ENCODE measurements at places on chromosomes 7 and 10. TPM values are rescaled to one million over a fixed set of nuclear protein-coding genes. Genes with fewer than 3 reads are reported as not detected.
A peak's percentile ranks its signal among the peaks of the same experiment; 100 is the strongest.

MEIG1 gene
- not detected for total RNA-seq

CALHM1 gene
- total RNA-seq, result not detected

PRXL2A gene
- 93.3 TPM for total RNA-seq

INSYN2A gene
- not detected for total RNA-seq

AKR1C8 gene
- total RNA-seq, result not detected

DNA sequence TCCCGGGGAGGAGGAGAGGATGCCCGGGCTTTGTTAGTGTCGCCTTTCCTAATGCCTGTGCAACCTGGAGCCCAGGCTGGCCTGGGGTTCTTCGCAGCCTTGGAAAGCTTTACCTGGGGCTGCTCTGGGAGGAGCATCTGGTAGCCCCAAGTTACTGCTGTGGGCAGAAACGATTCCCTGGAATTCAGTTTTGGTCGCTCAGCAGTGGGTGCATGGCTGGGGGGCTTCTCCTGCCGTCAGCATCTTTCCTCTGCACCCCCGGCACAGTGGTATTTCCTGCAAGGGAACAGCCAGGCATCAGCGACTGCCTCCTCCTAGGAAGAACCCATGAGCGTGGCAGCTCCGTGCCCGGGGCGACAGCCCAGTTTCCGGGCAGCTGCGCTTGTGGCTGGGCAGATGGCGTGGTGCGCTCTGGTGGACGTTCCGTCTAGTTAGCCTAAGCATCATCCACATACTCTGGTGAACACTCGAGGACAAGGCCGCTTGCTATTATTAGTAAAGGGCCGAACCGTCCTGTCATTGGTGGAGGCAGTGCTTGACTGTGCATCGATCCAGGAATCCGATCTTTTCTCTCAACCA lies 107.0 kb upstream of the BTBD16 start:
- H3K4me3 ChIP-seq, result no peak overlapping the region
- H3K36me3 ChIP-seq, result no peaks in the 10 kb centered on the region
- H3K27me3 ChIP-seq, result no peaks in the 10 kb centered on the region
- H3K4me1 ChIP-seq, result peaks cover 26% of the 10 kb centered on the region

DNA sequence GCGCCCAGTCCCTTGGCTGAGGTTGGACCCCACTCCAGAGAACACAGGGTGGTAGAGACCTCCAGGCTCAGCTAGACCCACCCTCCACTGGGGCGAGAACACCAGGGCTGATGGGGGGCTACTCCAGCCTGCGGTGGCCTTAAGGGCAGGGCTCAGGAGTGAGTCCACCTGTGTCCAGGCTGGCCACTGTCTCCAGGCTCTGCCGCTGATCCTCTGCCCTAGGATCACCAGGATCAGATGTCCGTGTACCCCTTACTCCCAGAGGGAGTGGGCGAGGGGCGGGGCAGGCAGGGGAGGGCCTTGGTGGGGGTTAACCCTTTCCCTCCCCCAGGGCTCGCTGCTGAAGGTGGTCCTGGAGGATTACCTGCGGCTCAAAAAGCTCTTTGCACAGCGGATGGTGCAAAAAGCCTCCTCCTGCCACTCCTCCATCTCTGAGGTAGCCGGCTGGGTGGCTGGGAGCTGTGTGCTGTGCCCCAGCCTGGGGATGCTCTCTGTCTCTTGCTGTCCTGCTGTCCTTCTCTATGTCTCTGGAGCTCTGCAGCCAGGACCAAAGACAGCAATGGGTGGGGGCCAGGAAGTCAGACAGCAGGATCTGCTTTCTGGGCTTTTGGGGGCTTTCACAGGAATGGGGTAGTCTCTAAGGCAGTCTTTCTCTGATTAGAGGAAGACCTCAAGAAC lies 38.0 kb downstream of the PSAP start:
- peaks cover 14% of the 10 kb centered on the region for H3K4me1 ChIP-seq
- no peaks in the 10 kb centered on the region for H3K27me3 ChIP-seq
- no peak overlapping the region for H3K4me3 ChIP-seq
- peak overlapping the region; percentile 13 for H3K27ac ChIP-seq
- H3K36me3 ChIP-seq, result peaks cover 28% of the 10 kb centered on the region

DNA sequence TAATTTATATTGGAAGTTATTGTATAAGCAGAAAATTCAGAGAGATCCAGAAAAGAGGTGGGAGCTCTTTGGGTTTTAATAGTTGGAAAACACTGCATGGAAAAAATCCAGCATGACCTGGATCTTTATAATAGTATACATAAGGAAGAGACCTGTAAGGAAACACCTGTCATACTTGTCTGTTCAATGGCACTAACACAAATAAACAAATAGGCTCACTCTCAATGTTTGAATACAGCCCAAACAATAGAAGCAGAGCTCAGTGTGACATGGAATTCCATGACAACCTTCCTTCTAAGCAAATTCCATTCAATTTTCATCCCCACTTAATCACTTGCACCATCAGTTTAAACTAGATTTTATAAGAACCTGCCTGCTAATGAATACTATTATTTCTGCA lies 31.7 kb downstream of the CISD1 start:
- DNase-seq, result no peak
- no peaks in the 10 kb centered on the region for H3K36me3 ChIP-seq
- no peaks in the 10 kb centered on the region for H3K27me3 ChIP-seq
- no peak overlapping the region for H3K27ac ChIP-seq

DNA sequence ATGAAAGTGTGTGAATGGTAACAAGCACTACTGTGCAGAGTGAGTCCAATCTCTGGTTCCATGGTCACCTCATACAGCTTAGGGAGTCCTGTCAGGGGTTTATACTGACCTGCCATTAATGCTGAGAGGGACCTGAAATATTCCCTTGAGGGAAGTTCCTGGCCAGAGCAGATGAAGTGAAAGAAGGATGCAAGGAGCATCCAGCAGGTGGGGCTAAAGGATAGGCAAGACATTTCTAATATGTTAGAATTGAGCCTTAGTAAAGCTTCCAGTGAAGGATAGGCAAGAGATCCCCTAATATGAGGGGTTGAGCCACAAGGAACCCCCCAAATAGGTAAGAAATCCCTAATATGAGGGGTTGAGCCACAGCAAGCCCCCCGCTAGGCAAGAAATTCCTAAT lies 25.5 kb upstream of the FAM221A start:
- H3K4me3 ChIP-seq, result no peak overlapping the region
- H3K27me3 ChIP-seq, result no peaks in the 10 kb centered on the region
- no peaks in the 10 kb centered on the region for H3K36me3 ChIP-seq
- no peak for DNase-seq
- H3K4me1 ChIP-seq, result no peaks in the 10 kb centered on the region

DNA sequence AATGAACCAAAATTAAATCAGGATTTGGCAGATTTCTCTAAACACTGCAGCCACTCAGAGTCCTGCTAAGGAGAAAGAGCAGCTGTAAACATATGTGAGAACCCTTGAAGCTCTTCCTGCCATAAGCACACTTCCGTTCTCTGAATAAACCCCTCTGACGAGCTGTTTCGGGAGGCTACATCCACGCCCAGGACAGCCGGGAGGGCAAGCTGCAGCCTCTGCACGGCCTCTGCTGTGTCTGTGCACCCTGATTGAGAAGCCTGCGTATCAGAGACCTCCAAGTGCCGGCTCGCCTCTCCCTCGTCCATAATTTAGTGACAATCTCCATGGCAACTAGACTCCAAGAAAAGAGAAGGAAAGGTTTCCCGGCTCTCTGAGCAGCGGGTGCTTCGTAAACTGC lies 114.4 kb downstream of the PTPRN2 start:
- H3K4me1 ChIP-seq, result no peaks in the 10 kb centered on the region
- H3K36me3 ChIP-seq, result no peaks in the 10 kb centered on the region
- no peaks in the 10 kb centered on the region for H3K27me3 ChIP-seq
- DNase-seq, result no peak
- H3K4me3 ChIP-seq, result no peak overlapping the region
- H3K27ac ChIP-seq, result no peak overlapping the region

- peak overlapping the region; percentile 98 for H3K27ac ChIP-seq
- no peaks in the 10 kb centered on the region for H3K27me3 ChIP-seq
- DNase-seq, result no peak
- H3K36me3 ChIP-seq, result no peaks in the 10 kb centered on the region
- peaks cover 69% of the 10 kb centered on the region for H3K4me1 ChIP-seq
Observed at GRCh38 chr10:80410578-80411145, 2.3 kb downstream of the PRXL2A start.

DNA sequence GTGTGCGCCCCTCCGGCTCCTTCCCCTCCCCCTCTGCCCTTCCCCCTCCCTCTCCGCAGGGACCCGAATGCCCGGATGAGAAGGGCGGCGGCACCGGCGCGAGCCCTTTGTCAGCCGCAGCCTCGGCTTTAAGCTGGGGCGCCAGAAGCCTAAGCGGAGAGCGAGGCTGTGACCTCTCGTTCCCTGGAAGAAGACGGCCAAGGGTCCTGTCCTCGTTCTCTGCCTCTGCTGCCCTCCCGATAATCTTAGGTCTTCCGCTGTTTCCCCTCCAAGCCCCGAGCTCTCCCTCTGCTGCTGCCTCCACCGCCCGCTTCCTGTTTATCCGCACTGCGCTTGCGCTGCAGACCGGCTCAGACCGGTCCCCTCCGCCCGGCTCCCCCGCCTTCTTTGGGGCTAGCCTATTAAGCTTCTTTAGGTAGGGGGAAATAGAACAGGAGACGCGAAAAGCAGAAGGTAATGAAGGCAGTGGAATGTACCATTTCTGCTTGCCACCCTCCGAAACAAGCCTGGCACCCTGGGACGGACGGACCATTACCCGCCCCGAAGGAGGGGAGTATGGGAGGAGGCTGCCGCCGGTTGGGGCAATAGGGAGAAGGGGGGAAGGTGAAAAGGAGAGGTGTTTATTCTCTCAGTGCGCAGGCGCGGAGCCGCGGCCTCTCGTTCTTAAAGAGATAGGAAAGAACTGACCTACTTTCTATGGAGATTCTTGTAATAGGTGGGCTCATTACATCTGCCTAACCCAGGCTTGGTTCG lies at the start of gene OGA:
Gene OGA (minus strand): TSS at position 326 of the 753 bp plus-strand sequence. CDS start 422 bp downstream, outside the sequence.
- peaks cover 25% of the 10 kb centered on the region for H3K4me1 ChIP-seq
- H3K36me3 ChIP-seq, result no peaks in the 10 kb centered on the region
- no peaks in the 10 kb centered on the region for H3K27me3 ChIP-seq
- peak within 1 kb of the TSS; percentile 84 for H3K4me3 ChIP-seq
- peak; percentile 98 for DNase-seq

- no peak overlapping the region for H3K27ac ChIP-seq
- H3K4me1 ChIP-seq, result peaks cover 13% of the 10 kb centered on the region
- no peak overlapping the region for H3K4me3 ChIP-seq
- no peak for DNase-seq
- no peaks in the 10 kb centered on the region for H3K36me3 ChIP-seq
- no peaks in the 10 kb centered on the region for H3K27me3 ChIP-seq
Observed at GRCh38 chr7:131425992-131426391, 98.3 kb downstream of the MKLN1 start.

DNA sequence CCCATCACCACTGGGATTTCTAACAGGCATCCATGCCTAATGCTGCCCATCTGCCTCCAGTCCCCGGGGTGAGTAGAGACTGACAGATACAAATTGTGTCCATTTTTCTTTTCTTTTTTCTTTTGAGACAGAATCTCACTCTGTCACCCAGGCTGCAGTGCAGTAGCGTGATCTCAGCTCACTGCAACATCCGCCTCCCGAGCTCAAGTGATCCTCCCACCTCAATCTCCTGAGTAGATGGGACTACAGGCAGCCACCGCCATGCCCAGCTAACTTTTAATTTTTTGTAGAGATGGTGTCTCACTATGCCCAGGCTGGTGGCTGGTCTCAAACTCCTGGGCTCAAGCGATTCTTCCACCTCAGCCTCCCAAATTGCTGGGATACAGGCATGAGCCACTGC lies 7.6 kb upstream of the CPN1 start:
- no peaks in the 10 kb centered on the region for H3K27me3 ChIP-seq
- no peak for DNase-seq
- no peak overlapping the region for H3K4me3 ChIP-seq
- H3K36me3 ChIP-seq, result no peaks in the 10 kb centered on the region

- no peak overlapping the region for H3K4me3 ChIP-seq
- peak overlapping the region; percentile 33 for H3K27ac ChIP-seq
- peaks cover 15% of the 10 kb centered on the region for H3K4me1 ChIP-seq
- no peaks in the 10 kb centered on the region for H3K27me3 ChIP-seq
- DNase-seq, result peak; percentile 62
- no peaks in the 10 kb centered on the region for H3K36me3 ChIP-seq
Observed at GRCh38 chr10:480928-481552, 208.4 kb downstream of the DIP2C start.

GRCh38 chr10:132591166-132591971 lies 53.8 kb downstream of the INPP5A start:
- peaks cover 6% of the 10 kb centered on the region for H3K4me1 ChIP-seq
- DNase-seq, result peak; percentile 47
- no peaks in the 10 kb centered on the region for H3K27me3 ChIP-seq

DNA sequence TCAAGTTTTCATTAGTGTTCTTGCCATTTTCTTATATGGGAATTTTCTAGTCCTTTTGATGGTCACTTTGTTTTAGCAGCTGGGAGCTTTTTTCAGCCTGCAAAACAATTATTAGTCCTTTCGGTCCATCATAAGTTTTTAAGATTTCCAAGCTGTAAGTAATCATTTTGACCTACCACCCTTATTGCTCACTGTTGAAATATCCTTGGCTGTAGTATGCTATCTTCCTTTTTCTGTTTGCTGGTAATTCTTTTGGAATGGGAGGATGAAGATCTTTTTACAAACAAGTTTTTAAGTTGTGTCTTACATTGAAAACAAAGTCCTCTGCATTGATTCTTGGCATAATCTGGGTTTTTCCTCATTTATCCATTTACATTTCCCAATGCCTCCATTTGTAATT lies 24.0 kb downstream of the BZW2 start:
- peak overlapping the region; percentile 83 for H3K27ac ChIP-seq
- DNase-seq, result no peak
- H3K36me3 ChIP-seq, result peaks cover 8% of the 10 kb centered on the region
- H3K27me3 ChIP-seq, result no peaks in the 10 kb centered on the region
- H3K4me3 ChIP-seq, result no peak overlapping the region

DNA sequence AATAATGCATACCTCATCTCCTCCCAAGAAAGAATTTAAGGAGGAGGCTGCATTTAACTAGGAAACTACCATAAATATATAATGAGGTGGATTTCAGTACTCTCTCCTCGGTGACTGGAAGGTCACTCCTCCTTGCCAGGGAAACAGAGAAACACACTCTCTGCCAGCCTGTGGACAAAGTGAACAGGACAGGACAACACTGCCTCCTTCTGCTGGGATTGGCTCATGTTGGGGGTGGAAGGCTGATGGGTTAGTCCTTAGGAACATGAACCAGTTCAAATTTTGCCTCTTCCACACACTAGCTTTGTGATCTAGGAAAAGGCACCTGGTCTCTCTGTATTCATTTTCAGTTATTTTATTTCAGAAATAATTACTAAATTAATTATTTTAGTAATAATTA lies 50.6 kb upstream of the STEAP4 start:
- H3K27ac ChIP-seq, result no peak overlapping the region
- H3K4me1 ChIP-seq, result no peaks in the 10 kb centered on the region
- no peaks in the 10 kb centered on the region for H3K36me3 ChIP-seq

GRCh38 chr10:44323838-44324237 lies 61.1 kb downstream of the CXCL12 start:
- H3K36me3 ChIP-seq, result no peaks in the 10 kb centered on the region
- H3K4me1 ChIP-seq, result no peaks in the 10 kb centered on the region
- H3K27ac ChIP-seq, result no peak overlapping the region
- no peak overlapping the region for H3K4me3 ChIP-seq
- DNase-seq, result no peak
- H3K27me3 ChIP-seq, result no peaks in the 10 kb centered on the region

DNA sequence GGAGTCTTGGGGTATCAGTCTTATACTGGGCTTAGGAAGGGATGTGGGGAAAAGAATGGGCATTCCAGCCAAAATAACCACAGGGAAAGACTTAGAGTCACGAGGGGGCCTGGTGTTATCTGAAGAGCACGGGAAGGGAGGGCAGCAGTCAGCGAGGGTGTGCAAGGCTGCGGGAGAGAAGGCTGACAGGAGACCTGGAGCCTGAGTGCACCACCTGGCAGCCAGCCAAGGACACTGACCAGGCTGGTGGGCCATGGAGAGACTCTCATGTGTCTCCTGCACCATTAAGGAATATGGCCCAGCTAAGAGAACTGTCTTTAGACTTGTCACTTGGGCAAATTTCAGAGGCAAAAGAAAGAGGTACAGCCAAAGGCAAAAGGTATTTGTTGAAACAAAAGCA lies 69.6 kb downstream of the PKD1L1 start:
- H3K4me3 ChIP-seq, result no peak overlapping the region
- H3K27ac ChIP-seq, result no peak overlapping the region
- H3K4me1 ChIP-seq, result no peaks in the 10 kb centered on the region
- no peaks in the 10 kb centered on the region for H3K36me3 ChIP-seq
- H3K27me3 ChIP-seq, result no peaks in the 10 kb centered on the region

Data from thyroid gland (tissue), 4 donors.